Esophagus muscularis mucosa (tissue), 4 donors: ENCODE measurements at places on chromosomes 11 and 22. TPM values are rescaled to one million over a fixed set of nuclear protein-coding genes. Genes with fewer than 3 reads are reported as not detected.

TRIM48 gene
- total RNA-seq, result not detected

DNA sequence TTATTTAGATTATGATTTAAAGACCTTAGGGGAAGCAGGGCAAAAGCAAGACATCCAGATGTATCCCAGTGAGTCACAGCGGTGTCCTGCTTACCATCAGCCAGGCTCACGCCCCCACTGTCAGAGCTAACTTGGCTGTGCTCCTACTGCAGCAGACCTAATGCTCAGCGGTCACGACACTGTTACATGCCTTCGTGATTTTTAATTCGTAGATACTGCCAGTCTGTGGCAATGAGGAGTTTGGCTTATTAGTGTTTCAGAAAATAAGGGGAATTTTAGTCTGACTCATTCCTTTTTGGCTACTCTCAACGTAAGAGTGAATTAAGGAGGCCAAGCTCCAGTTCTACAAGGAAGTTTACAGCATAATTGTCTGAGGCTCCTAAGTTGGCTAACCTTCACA is 22.7 kb downstream of the EFCAB6 start:
- no peaks in the 10 kb centered on the region for H3K27me3 ChIP-seq
- no peak overlapping the region for H3K27ac ChIP-seq
- peaks cover 10% of the 10 kb centered on the region for H3K4me1 ChIP-seq
- no peaks in the 10 kb centered on the region for H3K36me3 ChIP-seq
- peak; percentile 92 for DNase-seq

HPS4 gene
- 17.9 TPM for total RNA-seq

GRCh38 chr11:86955111-86955360 is 159 bp downstream of the FZD4 start:
- DNase-seq, result no peak
- no peaks in the 10 kb centered on the region for H3K27me3 ChIP-seq
- H3K4me1 ChIP-seq, result peaks cover 60% of the 10 kb centered on the region
- peak overlapping the region; percentile 94 for H3K27ac ChIP-seq

LIMK2 gene
- total RNA-seq, result 12.0 TPM

- H3K4me3 ChIP-seq, result no peak overlapping the region
- no peaks in the 10 kb centered on the region for H3K36me3 ChIP-seq
Measured at GRCh38 chr22:45246060-45246985, 5.6 kb upstream of the KIAA0930 start.

GRM5 gene
- not detected for total RNA-seq

GTSE1 gene
- not detected for total RNA-seq

DNA sequence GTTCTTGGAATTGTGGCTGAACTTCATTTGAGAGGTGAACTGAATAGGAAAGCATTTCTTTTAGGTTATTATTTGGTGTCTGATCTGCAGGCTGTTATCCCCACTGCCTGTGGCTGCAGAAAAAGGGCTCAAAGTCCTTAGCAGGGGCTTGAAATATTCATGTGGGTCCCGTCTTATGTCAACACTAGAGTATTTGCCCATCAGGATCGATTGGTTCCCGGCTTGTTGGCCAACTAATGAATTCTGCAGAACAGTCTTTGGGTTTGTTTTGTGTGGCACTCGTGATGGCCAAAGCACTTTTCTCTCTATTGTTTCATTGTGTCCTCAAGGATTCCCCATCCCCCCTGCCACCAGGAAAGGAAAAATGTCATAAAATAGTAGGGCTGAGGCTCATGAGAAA is 211.9 kb downstream of the MYO18B start:
- DNase-seq, result no peak
- no peak overlapping the region for H3K4me3 ChIP-seq
- H3K27ac ChIP-seq, result no peak overlapping the region
- no peaks in the 10 kb centered on the region for H3K36me3 ChIP-seq
- H3K4me1 ChIP-seq, result no peaks in the 10 kb centered on the region

DNA sequence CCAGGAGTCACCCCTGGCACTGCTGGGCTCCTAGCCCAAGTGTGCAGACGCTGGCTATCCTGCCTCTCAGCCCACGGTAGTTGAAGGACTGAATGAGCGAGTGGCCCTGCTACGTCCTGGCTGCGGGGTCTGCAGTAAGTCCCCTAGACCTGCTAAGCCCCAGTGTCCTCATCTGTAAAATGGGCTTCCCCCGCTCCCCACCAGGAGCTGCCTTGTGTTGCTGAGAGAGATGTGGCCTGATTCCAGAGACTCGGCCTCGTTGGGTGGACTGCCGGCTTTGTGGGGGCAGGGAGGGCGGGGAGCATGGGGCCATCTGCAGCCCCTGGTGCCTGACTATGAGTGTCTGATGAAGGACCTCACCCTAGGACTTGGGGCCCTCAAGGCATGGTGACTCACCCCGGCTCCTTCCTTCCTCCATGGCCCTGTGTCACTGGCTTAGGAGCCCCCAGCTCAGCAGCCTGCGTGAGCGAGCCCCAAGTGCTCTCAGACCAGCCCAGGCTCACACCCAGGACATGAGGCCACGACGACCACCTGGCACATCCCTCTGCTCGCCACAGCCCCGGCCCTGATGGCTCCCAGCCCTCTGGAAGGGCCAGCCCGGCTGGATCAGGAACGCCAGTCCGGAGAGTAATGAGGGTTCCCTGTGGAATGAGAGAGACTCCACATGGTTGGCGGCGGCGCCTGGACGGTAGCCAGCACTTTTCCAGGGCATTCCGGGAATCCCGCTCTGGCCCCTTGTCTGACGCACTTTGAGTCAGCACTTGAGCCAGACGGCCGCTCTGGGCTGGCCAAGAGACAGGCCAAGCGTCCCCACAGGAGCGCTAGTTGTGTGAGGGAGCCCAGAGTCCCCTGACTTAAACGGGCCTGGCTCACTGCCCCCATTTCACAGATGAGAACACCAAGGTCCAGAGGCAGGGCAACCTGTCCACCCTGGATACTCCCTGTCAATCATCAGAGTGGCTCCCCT is 50.5 kb upstream of the SHISAL1 start:
- peak overlapping the region; percentile 77 for H3K27ac ChIP-seq
- H3K4me3 ChIP-seq, result peak overlapping the region; percentile 16
- no peaks in the 10 kb centered on the region for H3K27me3 ChIP-seq
- no peak for DNase-seq
- no peaks in the 10 kb centered on the region for H3K36me3 ChIP-seq
- H3K4me1 ChIP-seq, result peaks cover 59% of the 10 kb centered on the region

PHETA2 gene
- total RNA-seq, result 34.6 TPM
